Activated T-helper 1 cell treated with anti-CD3 and anti-CD28 coated beads, Interleukin-12 subunit alpha, Interleukin-12 subunit beta, Interleukin-2, Interleukin-4 antibody, amounts not matched to agents 30 ng/mL and 10 ng/mL and 1 ng/mL, durations not matched to agents 14 hours and 24 hours and 36 hours (primary cell): ENCODE measurements at places on chromosomes 12 and 14. TPM values are rescaled to one million over a fixed set of nuclear protein-coding genes. Genes with fewer than 3 reads are reported as not detected.

The IAPP gene
- not detected in 2 replicates for total RNA-seq

The PLEKHH1 gene
- 0.96 and 2.4 TPM in 2 replicates for total RNA-seq

The PCK2 gene
- total RNA-seq: 55.0 and 62.8 TPM in 2 replicates

The ANKRD33 gene
- total RNA-seq: not detected in 2 replicates

The TDRD9 gene
- not detected in 2 replicates for total RNA-seq

The FBLN5 gene
- 0.69 and 1.2 TPM in 2 replicates for total RNA-seq

The TMCC3 gene
- 0.08 and 0.12 TPM in 2 replicates for total RNA-seq

The POTEM gene
- total RNA-seq: not detected in 2 replicates

The DENND5B gene
- total RNA-seq: 0.12 and 0.93 TPM in 2 replicates

The DEPDC4 gene
- 1.1 and 2.1 TPM in 2 replicates for total RNA-seq

The KRT7 gene
- 15.5 and 21.2 TPM in 2 replicates for total RNA-seq

The FICD gene
- total RNA-seq: 6.1 and 6.8 TPM in 2 replicates

The CMA1 gene
- total RNA-seq: not detected in 2 replicates

The P2RX7 gene
- 7.3 and 8.0 TPM in 2 replicates for total RNA-seq

The C12orf50 gene
- 0.07 TPM in 1 of 2 replicates, not detected in the other for total RNA-seq

The CD63 gene
- total RNA-seq: 183 and 198 TPM in 2 replicates

The TMEM233 gene
- not detected in 2 replicates for total RNA-seq

The ESPL1 gene
- 61.2 and 68.4 TPM in 2 replicates for total RNA-seq

The CARMIL3 gene
- total RNA-seq: 3.0 and 3.4 TPM in 2 replicates

The RPL10L gene
- total RNA-seq: not detected in 2 replicates

The RSRC2 gene
- total RNA-seq: 101 and 103 TPM in 2 replicates

The ACOT2 gene
- 5.5 and 5.9 TPM in 2 replicates for total RNA-seq

The SMIM41 gene
- total RNA-seq: 0.44 TPM in 1 of 2 replicates, not detected in the other

The TAS2R9 gene
- total RNA-seq: not detected in 2 replicates

The CFAP251 gene
- 0.65 and 0.76 TPM in 2 replicates for total RNA-seq

The KRT3 gene
- total RNA-seq: 0.08 TPM in 1 of 2 replicates, not detected in the other

The NYNRIN gene
- 0.02 TPM in 1 of 2 replicates, not detected in the other for total RNA-seq

The SLC38A4 gene
- not detected in 2 replicates for total RNA-seq

The KLRK1 gene
- total RNA-seq: not detected in 2 replicates

The PSMB5 gene
- total RNA-seq: 144 and 148 TPM in 2 replicates

The KSR2 gene
- total RNA-seq: 0.02 and 0.08 TPM in 2 replicates

The SLCO1B1 gene
- not detected in 2 replicates for total RNA-seq

The PRPF39 gene
- total RNA-seq: 51.2 and 55.7 TPM in 2 replicates
